ENCODE measurements at places on chromosomes 6 and 20.

DNA sequence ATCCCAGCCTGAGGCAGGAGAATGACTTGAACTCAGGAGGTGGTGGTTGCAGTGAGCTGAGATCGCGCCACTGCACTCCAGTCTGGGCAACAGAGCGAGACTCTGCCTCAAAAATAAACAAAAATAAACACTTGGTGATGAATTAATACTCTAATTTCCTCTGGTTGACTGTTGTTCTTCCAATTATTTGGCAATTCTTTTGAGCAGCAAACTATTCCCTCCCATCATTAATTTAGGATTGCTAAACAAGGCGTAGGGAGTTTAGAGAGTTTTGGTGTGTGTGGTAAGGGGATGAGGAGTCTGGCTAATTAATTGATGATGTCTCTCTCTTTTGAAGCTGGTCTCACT is 2.7 kb upstream of the ID1 start:
- no peak for DNase-seq

DNA sequence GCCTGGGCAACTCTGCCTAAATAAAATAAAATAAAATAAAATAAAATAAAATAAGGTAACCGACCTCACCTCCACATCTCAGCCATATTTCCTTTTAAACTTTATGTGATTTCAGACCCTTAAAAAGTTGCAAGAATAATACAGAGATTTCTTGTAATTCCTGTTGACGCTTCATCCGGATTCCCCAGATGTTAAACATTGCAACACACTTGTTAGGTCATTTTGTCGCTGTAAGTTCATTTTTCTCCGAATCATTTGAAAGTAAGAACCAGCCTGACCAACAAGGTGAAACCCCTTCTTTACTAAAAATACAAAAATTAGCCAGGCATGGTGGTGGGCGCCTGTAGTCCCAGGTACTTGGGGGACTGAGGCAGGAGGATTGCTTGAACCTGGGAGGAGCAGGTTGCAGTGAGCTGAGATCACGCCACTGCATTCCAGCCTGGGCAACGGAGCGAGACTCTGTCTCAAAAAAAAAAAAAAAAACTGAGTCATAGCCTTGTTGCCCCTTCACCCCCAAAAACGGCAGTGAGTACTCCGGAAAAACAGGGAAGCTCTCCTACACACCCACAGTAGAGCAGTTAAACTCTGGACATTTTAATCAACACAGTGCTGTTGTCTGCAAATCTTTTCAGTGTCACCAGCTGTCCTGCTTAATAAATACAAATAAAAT is 5.9 kb downstream of the PYGB start:
- DNase-seq, result no peak

DNA sequence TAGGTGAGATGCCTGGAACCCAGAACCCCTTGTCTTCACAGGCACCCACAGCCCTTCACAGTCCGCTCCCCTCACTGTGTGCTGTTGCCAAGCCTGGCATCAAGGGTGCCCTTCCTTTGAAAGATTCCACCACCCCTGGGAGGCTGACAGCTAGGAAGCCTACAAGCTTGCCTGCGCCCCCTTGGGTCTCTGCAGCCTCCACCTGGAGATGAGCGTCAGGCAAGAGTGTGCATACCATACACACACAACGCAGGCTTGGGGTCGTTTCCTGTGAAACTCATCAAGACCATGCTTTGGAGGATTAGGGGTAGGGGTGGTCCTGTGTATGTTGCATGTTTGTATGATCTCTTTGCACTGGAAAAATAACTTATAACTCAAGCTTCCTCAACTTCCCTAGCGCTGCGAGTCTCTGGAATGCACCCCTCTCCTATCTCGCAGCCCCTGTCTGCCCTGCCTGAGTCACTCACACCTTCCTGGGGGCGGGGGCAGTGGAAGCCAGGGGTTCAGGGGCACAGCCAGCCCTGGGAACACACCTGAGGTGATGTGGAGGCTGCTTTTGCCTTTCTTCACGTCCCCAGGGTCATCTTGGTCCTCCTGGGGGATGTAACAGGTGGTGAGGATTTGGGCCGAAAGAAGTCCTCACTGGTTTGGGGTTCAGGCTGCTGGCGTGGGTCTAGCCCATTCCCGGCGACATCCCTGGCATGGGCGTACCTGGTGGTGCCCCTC is 67.2 kb downstream of the SSR1 start:
- DNase-seq, result no peak

DNA sequence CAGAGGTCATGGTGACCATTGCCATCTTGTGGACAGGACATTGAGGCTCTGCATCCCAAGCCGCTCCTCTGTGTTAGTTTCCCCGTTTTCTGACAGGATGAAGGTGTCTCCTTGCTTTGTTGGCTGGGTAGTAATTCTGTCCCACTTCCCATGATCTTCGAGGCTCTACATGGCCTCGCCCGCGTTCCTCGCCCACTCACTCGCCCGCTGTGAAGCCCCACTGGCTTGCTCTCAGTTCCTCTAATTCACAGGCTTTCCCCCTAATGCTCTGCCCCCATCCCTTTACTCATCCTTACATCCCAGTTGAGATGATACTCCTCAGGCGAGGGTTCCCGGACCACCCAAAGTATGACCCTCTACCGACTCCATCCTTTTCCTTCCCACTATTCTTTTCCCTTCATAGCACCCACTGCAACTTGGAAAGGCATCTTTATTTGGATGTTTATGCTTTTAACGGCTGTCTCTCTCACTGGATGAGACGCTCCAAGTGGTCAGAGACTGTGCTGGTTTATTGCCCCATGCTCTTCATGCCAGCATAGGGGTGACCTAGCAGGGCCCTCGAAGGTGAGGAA is 511 bp upstream of the SLC35B2 start:
- no peak for DNase-seq
